Small intestine (tissue), 16 donors: ENCODE measurements at places on chromosomes 2 and 18.
A peak's percentile ranks its signal among the peaks of the same experiment; 100 is the strongest.

DNA sequence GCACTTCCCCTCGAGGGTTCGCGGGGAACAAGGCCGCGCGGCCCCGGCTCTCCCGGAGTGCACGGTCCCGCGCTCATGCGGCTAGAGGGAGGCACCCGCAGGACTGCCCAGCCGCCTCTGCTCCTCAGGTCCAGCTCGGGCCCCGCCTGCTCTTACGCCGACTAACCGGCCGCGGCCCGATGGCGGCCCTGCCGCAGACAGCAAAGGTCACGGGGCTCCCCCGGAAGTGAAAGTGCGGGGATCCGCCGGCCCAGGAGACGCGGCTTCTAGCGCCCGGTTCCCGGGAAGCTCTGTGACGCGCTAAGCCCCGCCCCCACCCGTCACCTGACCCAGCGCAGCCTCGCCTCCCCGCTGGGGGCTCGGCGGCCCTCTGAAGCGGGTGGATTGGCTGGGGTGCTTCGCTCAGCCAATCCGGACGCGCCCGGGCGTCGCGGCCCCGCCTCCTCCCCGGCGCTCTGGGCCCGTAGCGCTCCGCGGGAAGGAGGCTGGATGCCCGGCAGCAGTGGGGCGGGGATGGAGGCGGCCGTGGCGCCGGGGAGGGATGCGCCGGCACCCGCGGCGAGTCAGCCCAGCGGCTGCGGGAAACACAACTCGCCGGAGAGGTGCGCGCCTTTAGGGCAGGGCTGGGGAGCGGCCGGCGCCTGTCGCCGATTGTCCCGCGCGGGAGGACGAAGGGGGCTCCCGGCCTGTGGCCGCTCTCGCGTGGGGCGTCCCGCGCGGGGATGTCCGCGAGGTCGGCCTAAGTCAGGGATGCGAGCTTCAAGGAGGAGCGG, at the start of gene SCLY:
Gene SCLY (plus strand): TSS at position 460 of the 773 bp plus-strand sequence. CDS start 54 bp downstream, at position 514.
- DNase-seq = peak; percentile 99

DNA sequence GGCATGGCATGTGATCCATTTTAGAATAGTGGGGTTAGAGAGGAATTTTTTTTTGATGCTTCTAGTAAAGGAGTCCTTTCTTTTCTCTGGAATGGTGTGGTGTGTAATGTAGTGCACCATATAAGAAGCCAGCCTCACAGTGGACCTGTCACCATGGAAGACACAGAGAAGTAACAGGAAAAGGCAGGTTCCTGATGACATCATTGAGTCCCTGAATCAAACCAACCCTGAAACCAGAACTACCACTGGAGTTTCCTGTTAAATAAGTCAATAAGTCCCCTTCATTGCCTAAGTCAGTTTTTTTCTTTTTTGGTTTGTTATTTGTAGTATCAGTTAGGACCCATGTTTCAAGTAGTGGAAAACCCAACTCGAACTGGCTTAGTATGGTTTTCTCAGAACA, 11.9 kb downstream of the ADCYAP1 start:
- DNase-seq = no peak

DNA sequence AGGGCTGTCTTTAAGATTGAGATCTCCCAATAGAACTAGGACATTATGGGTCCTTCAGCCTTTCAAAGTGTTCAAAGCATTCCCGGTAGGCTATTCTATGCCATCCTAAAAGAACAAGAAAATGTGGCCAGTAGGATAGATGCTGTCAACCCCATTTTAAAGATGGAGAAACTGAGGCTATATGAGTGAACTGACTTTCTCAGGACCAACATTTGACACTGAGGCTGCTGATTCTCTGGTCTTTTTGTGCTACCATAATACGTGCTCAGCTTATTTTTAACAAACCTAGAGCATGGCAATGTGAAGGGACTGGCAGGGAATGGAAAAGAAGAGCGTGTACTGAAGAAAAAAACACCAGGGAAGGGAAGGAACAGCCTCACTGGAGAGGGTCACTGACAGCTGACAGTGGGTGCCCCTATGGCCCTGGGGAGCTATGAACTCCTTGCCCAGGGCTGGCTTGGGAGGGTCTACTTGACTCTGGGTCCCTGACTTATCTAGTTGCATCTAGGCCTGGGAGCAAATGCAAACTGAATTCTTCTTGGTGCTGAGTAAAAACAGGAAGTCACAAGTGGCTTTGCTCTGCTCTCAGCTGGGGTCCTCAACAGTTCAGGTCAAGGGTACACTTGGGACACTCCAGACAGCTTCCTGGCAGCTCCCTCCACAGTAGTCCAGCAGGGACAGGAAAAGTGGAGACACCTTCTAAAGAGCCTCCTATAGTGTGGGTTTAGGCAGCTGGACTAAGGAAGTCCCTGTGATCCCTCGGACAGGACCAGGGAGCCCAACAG, 2.3 kb downstream of the CYRIA start:
- no peak for DNase-seq

GRCh38 chr2:201538025-201538424, 86.5 kb downstream of the STRADB start:
- peak; percentile 37 for DNase-seq
